ENCODE measurements at places on chromosomes 4 and X.

GRCh38 chr4:175106301-175106700 lies 188.1 kb downstream of the ADAM29 start:
- DNase-seq = no peak

DNA sequence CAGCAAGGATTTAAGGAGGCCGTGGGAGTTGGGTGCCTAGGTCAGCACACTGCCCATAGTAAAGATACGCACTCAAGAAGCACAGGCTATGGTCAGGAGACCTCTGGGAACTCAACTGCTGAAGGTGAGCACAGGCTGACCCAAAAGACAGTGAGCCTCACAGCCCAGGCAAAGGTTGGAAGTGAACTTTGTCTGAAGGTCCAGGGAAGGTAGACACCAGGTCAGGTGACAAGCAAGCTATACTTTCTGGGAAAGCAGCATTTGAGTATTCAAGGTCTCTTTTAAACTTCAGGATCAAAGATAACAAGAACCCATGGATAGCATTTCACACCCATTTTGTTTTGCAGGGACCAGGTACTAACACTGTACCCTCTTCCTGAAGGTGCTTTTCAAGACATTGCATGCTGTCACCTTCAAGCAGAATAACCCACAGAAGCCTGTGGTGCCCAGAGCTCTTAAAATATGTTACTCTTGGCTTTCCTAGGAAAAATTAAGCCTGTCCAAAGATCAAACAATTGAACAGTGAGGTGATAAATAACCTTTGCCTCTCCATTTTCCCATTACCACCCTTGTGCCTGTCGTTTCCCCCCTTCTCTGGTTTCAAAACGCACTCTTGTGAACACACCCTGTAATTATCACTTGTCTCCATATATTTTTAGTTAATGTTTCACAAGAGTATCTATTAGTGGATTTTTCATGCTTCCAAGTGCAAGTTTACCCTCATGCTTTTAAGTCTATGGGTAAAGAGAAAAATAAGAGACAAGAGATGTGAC lies 3.4 kb upstream of the S100G start:
- no peak for DNase-seq

DNA sequence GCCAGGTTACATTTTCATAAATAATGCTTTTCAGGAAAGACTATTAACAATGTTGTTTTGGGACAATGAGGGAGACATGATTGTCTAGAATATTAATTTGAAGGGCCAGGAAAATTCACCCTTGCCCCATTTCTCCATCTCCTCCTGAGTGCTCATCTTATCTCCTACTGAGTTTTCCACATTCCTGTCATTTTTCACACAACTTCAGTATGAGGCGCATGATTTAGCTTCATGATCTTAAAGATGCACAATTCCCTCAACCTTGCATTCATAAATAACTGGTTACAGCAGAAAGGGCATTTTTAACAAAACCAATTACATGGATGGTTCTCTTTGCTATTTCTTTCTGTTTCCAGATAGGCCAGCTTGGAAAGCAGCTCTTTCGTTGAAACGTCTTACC lies 1699.2 kb upstream of the IGFBP7 start:
- no peak for DNase-seq

DNA sequence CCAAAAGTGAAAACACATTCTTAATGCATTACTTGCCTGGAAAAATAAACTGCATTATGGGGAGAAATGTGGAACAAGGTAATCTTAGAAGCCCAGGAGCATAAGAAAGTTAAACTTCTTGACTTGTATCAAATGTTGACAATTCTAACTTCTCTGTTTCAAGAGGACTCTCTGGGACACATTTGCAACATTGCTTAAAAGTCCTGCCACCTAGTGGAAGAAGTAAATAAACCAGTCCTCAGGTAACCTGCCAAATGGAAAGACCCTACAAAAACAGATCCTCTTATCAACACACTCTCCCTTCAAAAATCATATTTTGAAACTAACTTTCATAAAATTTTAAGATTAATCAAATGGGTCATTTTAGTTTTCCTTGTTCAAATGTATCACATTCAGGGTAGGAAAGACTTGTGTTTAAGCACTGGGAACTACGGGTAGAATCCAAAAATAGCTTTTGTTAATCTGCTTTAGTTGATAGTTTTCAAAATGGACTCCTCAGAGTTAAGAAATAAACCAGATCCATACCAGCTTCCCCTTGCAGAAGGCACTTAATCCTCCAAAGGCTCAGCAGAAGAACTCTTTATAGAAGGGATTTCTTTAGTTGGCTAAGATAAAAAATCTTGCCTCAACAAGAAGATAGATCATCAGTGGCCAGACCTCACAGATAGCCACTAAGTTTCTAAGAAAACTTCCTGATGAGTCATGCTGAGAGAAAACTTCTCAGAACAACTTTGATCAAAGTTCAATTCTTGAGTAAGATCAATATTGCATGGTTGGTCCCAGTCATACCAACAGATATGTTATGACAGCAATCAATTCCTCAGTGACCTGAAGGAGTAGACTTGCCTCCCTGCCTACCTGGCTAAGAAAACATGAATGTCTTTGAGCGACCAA lies 141.7 kb downstream of the HHIP start:
- no peak for DNase-seq
